ENCODE measurements at places on chromosomes 1 and 21.

DNA sequence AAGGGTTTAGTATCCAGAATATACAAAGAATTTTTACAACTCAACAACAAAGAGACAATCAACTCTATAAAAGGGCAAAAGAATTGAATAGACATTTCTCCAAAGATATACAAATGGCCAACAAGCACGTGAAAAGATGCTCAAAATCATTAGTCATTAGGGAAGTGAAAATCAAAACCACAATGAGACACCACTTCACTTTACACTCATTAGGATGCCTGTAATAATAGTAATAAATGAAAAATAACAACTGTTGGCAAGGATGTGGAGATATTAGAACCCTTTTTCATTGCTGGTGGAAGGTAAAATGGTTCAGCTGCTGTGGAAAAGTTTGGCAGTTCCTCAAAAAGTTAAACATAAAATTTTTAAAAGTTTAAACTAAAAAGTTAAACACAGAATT, 7.0 kb upstream of the ABCD3 start:
- H3K4me3 ChIP-seq, result no peak overlapping the region
- H3K27ac ChIP-seq, result no peak overlapping the region
- no peaks in the 10 kb centered on the region for H3K4me1 ChIP-seq

DNA sequence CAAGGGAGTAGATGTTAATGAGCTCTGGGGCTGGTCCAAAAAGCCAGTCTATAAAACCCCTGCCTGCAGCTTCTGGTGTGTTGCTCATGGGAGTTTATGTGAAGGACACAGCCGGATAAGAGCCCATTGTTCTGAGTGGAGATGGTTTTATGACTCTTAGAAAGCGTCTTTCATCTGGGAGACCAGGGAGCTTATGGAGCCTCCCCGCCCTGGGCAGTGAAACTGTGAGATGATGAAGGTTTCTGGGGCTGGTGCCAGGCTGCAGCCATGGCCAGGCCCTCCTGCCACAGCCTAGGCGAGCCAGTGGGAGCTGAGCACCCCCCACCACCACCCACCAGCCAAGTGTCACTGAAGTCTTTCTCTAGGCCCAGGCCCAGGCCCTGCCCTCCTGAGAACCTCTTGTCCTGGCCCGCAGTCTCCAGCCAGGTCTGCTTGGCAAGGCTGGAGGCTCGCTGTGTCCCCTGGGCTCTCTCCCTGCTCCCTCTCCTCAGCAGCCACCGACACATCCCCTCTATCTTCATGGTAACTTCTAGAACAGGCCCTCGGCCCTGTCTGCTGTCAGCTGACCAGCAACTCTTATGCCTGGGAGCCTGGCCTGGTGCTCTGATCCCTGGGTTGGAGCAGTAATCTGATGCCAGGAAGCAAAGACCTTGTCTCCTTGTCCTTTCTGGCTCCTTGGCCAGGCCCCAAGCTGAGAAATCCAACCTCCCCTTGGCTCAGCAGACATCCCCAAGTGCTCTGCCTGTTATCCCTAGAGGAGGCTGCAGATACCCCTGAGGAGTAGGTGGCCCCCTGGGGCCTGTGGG, 7.6 kb upstream of the ARHGEF10L start:
- no peak for DNase-seq
- H3K4me3 ChIP-seq, result no peak overlapping the region
- H3K4me1 ChIP-seq, result peaks cover 8% of the 10 kb centered on the region
- H3K27ac ChIP-seq, result peak overlapping the region; percentile 71

DNA sequence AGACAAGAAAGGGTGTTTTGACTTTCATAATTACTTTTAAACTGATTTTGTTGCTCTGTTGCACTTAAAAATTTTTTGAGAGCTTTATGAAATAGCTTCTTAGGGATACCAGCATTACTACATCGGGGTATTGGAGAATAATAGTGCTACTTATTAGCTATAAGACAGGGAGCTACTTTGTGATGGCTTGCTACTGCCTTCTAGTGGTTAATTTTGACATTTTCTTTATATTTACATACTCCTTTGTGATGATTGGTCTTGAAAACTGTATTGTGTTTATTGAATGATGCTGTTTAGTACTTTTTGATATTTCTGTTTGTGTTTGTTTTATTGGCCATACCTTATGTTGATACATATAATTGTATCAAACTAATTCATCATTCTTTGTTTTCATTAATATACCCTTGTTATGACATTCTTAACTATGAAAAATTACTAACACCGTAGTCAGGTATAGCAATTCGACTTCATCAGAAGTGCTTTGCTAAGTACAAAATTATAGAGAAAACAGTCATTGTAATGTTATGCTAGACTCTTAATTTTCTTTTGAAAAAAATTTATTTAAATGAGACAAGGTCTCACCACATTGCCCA, 85.5 kb downstream of the CLIC4 start:
- peaks cover 17% of the 10 kb centered on the region for H3K4me1 ChIP-seq
- no peaks in the 10 kb centered on the region for H3K27me3 ChIP-seq
- H3K27ac ChIP-seq, result no peak overlapping the region
- DNase-seq, result no peak
- H3K36me3 ChIP-seq, result peaks cover 1% of the 10 kb centered on the region

GRCh38 chr1:107617456-107617855, 347.5 kb downstream of the VAV3 start:
- no peak overlapping the region for H3K27ac ChIP-seq
- no peak for DNase-seq
- no peaks in the 10 kb centered on the region for H3K27me3 ChIP-seq
- H3K4me1 ChIP-seq, result no peaks in the 10 kb centered on the region
- H3K36me3 ChIP-seq, result peaks cover 3% of the 10 kb centered on the region

DNA sequence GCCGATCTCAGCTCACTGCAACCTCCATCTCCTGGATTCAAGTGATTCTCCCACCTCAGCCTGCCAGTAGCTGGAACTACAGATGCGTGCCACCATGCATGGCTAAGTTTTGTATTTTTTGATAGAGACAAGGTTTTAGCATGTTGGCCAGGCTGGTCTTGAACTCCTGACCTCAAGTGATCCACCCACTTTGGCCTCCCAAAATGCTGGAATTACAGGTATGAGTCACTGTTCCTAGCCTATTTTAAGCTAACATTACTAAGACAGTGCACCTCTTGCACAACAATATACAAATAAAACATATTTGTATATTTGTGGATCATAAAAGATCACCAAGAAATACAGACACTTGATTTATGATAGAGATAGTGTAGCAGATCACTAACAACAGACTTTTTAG, 139.1 kb downstream of the DUSP10 start:
- no peak for DNase-seq
- H3K4me3 ChIP-seq, result no peak overlapping the region
- no peaks in the 10 kb centered on the region for H3K27me3 ChIP-seq
- H3K36me3 ChIP-seq, result no peaks in the 10 kb centered on the region
- H3K27ac ChIP-seq, result no peak overlapping the region

- DNase-seq, result no peak
- no peaks in the 10 kb centered on the region for H3K4me1 ChIP-seq
- H3K4me3 ChIP-seq, result no peak overlapping the region
- no peak overlapping the region for H3K27ac ChIP-seq
Observed at GRCh38 chr1:11501491-11501897, 22.5 kb downstream of the DISP3 start.

DNA sequence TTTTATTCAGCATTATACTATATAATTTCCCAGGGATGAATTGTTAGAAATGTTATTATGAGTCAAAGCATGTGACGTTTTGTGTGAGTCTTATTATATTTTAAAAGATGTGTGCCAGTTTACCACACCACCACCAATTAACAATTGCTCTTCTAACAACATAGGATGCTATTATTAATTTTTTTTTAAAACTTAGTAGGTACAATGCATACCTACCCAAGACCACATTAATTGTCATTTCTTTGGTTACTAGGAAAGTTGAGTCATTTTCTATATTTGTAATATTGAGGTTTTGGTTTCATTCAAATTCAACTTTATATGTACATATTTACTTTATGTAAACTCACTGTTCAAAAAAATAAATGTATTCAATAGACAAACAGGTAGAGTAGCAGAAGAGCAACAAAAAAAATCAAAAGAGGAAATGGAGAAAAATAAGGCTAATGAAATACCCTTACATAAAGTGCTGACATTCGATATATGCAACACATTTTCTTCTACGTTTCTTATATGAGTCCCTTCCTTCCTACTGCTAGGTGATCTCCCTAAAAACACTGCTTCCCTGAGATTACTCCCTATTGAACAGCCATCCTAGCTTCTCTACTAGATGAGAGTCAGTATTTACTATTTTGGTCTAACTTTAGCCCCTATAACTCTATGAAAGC, 9.6 kb downstream of the GCLM start:
- peaks cover 5% of the 10 kb centered on the region for H3K36me3 ChIP-seq
- H3K4me3 ChIP-seq, result no peak overlapping the region
- H3K4me1 ChIP-seq, result peaks cover 8% of the 10 kb centered on the region
- no peak for DNase-seq
- H3K27ac ChIP-seq, result no peak overlapping the region
